Central memory CD8-positive, alpha-beta T cell (primary cell): ENCODE measurements at places on chromosomes 12 and 14.
A peak's percentile ranks its signal among the peaks of the same experiment; 100 is the strongest.

GRCh38 chr14:72450473-72451044, 443.3 kb downstream of the DPF3 start:
- DNase-seq = no peak

- DNase-seq = no peak
Observed at GRCh38 chr12:79527473-79527872, 163.3 kb downstream of the PAWR start.

DNA sequence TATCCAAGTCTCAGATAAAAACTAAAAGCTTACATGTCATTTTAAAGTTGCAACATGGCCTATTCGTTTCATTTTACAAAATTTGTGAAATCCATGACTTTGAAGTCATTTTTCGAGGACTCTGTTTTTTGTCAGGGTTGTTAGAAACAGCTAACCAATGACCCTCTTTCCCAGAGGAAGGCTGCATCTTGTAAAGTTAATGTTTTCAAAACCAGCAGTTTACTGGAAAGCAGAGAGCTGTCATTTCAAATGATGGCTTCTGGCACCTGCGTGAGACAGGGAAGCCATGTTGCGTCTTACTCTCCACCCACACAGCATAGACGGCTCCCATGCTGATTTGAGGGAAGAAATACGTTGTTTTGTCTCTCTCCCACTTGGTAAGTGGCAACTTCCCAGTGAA, 50.1 kb upstream of the RTRAF start:
- no peak for DNase-seq

- DNase-seq = no peak
Observed at GRCh38 chr14:35073486-35073885, 27.4 kb downstream of the FAM177A1 start.

DNA sequence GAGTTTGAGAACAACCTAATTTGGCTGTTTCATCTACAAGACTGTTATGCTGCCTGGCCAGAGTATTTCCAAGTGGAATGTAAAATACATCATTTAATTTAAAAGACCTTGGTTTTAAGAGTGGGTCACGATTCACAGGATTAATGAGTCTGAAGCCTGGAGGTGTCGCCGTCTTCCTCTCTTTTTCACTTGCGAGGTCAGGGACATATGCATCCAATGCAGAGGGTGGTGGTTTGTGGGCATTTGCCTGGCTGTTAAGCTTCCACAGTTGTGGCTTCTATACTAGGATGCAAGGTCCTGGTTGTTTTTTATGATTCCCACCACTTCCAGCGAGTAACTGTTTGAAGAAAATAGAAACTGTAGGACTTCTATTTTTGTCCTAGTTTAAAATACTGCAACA, 22.8 kb upstream of the RASSF3 start:
- DNase-seq = no peak

DNA sequence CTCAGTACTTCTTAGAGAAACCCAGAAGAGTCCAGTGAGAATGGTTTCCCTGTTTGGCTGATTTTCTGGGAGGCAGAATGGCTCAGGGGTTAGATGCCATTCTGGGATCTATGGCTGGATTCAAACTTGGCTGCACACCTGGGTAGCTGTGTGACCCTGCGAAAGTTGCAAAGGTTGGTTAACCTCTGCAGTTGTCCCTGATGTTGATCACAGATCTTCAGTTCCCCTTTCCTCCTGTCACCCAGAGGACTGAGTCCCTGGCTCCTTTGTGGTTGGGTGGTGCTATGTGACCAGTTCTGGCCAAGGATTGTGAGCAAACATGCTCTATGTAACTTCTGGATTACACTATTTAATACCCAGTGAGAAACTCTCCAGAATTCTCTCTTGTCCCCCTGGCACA, 418.0 kb downstream of the RGS6 start:
- DNase-seq = no peak

GRCh38 chr14:104852280-104852663, 12.8 kb upstream of the CEP170B start:
- DNase-seq = no peak

- DNase-seq = no peak
Observed at GRCh38 chr12:25705261-25705660, 152.2 kb upstream of the LMNTD1 start.

GRCh38 chr12:59452746-59453145, 143.1 kb upstream of the SLC16A7 start:
- DNase-seq = no peak

DNA sequence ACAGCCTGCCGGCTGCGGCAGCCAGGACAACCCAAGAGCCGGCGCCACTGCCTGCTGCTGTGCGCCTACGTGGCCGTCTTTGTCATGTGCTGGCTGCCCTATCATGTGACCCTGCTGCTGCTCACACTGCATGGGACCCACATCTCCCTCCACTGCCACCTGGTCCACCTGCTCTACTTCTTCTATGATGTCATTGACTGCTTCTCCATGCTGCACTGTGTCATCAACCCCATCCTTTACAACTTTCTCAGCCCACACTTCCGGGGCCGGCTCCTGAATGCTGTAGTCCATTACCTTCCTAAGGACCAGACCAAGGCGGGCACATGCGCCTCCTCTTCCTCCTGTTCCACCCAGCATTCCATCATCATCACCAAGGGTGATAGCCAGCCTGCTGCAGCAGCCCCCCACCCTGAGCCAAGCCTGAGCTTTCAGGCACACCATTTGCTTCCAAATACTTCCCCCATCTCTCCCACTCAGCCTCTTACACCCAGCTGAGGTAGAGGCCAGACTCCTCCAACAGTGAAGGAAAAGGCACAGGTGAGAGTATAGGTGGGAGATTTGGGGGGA, 10.3 kb downstream of the ZBTB39 start:
- peak; percentile 11 for DNase-seq

DNA sequence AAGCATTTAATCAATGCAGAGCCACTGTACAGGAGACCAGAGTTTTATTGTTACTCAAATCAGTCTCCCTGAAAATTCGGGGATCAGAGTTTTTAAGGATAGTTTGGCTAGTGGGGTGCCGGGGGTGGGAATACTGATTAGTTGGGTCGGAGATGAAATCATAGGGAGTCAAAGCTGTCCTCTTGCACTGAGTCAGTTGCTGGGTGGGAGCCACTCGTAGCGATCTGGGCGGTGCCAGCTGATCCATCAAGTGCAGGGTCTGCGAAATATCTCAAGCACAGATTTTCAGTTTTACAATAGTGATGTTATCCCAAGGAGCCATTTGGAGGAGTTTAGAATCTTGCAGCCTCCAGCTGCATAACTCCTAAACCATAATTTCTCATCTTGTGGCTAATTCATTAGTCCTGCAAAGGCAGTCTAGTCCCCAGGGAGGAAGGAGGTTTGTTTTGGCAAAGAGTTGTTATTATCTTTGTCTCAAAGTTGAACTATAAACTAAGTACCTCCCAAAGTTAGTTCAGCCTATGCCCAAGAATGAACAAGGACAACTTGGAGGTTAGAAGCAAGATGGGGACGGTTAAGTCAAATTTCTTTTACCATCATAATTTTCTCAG, 169.4 kb upstream of the PLEKHG7 start:
- no peak for DNase-seq

DNA sequence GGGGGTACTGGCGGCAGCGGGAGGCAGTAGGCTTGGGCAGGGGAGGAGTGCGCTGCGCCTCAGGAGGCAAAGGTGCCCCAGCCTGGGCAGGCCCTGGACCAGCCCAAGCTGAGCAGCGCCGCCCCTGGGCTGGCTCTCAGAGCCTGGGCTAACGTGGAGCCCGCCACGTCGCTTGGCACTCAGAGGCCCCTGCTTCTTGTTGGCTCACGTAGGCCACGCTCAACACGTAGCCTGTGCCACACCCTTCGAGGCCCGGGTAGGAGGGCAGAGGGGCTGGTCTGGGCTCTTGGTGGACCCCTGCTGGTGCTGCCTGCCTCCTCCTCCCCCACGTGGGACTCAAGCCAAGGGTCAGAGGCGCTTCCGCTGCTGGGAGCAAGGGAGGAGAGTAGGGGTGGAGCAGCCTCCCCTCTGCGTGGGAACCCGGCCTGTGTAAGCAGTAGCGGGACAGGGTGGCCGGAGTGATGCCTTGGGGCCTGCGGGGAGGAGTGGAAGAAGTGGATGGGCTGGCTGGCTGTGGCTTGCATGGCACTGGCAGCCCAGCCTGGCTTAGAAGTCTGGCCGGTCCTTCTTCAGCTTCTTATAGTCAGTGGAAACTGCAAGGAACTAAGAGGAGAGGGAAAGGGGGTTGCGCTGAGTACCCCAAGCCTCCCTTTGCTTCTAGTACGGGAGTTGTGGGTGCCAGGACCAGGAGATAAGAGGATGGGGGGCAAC, 5.7 kb downstream of the SHMT2 start:
- no peak for DNase-seq

DNA sequence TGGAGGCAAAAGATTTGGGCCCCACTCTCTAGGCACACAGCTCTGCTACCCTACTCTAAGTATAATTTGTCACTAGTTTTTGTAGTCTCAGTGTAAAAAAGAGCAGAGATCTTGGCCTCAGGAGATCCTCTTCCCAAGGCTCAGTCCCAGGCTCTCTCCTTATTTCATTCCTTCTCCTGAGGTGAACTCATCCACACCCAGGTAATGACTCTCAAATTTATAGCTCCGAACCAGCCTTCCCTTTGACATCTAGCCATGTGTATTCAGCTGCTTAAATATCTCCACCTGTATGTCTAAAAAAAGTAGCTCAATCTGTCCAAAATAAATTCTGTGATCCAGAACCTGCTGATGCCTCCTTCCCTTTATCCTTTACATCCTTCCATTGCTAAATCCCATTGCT, 173.5 kb upstream of the HIF1A start:
- no peak for DNase-seq

- DNase-seq = no peak
Observed at GRCh38 chr12:111076199-111076598, 155.8 kb upstream of the MYL2 start.

DNA sequence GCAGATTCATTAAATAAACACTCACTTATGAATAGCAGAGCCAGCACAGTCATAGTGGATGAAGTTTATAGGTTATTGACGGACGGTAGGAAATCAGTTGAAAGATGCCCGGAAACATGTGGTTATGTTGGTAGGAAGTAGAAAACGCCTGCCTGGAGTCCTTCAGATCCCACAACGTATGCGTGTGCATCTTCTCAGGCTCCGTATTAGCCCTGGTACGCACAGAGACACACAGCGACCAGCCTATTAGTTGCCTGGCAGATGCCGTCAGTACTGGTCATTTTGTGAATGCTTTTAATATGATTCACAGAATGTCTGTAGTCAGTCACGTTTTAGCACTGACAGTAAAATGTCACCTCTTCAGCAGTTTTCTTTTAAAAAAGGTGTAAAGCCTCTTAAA, 196.4 kb downstream of the RGS6 start:
- no peak for DNase-seq
